HFFc6 (cell line): ENCODE measurements at places on chromosomes 5 and 9. TPM values are rescaled to one million over a fixed set of nuclear protein-coding genes. Genes with fewer than 3 reads are reported as not detected.

GRCh38 chr9:928363-929042, 48.0 kb upstream of the DMRT3 start:
- H3K27me3 ChIP-seq: peaks cover 3% of the 10 kb centered on the region
- no peak overlapping the region for H3K4me3 ChIP-seq
- no peak overlapping the region for H3K27ac ChIP-seq
- no peaks in the 10 kb centered on the region for H3K4me1 ChIP-seq
- DNase-seq: no peak
- H3K36me3 ChIP-seq: no peaks in the 10 kb centered on the region

DNA sequence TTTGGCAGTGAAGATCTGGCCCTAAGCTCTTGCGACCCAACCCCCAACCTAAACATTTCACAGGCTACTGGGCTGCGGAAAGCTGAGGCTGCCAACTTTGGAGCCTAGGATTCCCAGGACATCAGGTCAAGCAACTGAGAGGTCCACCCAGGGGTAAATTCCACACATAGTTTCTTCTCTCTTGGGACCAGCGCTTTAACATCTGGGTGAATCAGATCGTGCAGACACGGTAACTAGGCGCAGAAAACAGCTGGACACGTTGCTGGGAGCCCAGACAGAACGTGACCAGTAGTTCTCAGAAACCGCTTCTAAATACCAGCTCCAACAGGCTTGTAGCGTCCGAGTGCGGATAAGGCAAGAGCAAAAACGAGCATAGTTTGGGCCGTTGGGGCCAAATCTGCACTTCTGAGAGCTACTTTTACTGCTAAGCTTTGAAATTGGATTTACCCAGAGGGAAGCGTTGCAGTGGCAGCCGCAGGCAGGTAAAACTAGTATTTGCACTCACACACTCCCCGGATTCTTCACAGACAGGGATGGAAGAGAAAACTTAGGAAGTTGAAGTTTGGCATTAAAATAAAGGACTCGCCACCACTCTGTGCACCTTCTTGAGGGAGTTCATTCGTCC, 11.8 kb downstream of the ITGA1 start:
- H3K4me3 ChIP-seq: peak overlapping the region; percentile 99
- DNase-seq: peak; percentile 63
- peaks cover 2% of the 10 kb centered on the region for H3K27me3 ChIP-seq
- H3K36me3 ChIP-seq: peaks cover 39% of the 10 kb centered on the region

The PPP2CA gene
- 137 to 172 TPM (median 159 TPM) in 3 replicates for total RNA-seq

The SLC34A3 gene
- not detected in 3 replicates for total RNA-seq

The PCDHGB6 gene
- total RNA-seq: 0.80 and 1.1 TPM in 2 replicates

GRCh38 chr9:33435821-33436277, 11.5 kb downstream of the AQP3 start:
- no peak for DNase-seq
- peaks cover 16% of the 10 kb centered on the region; the same call in 1 of the 2 replicates for H3K4me1 ChIP-seq
- H3K27ac ChIP-seq: no peak overlapping the region
- H3K4me3 ChIP-seq: no peak overlapping the region
- peaks cover 22% of the 10 kb centered on the region for H3K27me3 ChIP-seq
- no peaks in the 10 kb centered on the region for H3K36me3 ChIP-seq

GRCh38 chr9:121670431-121670830, 19.0 kb downstream of the DAB2IP start:
- peaks cover 13% of the 10 kb centered on the region for H3K4me1 ChIP-seq
- no peak for DNase-seq
- no peak overlapping the region for H3K4me3 ChIP-seq
- no peak overlapping the region for H3K27ac ChIP-seq
- H3K27me3 ChIP-seq: peaks cover 9% of the 10 kb centered on the region

DNA sequence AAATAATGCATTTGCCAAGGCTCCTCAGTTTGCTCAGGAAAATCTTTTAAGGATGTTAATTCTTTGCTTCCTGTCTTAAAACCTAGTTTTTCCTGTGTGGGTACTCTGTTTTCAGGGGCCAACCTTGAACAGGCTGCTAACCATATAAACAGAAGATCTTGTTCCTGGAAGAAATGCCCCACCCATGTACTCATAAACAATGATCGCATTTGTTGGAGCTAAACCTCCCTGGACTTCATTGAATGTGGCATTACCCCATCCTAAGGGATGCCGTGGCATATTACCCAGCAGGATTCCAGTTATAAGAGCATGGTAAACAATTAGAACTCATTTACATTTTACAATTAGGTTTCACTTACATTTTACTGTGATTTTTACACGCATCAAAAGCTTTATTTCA, 436.0 kb downstream of the ZNF608 start:
- no peaks in the 10 kb centered on the region for H3K4me1 ChIP-seq
- no peak overlapping the region for H3K4me3 ChIP-seq
- no peaks in the 10 kb centered on the region; the same call in none of the 2 replicates for H3K27me3 ChIP-seq
- DNase-seq: no peak
- H3K36me3 ChIP-seq: no peaks in the 10 kb centered on the region
- H3K27ac ChIP-seq: no peak overlapping the region

The SEMA5A gene
- total RNA-seq: 64.1 to 72.7 TPM (median 67.6 TPM) in 3 replicates

- DNase-seq: no peak
- H3K4me3 ChIP-seq: no peak overlapping the region
- H3K36me3 ChIP-seq: peaks cover 10% of the 10 kb centered on the region
- no peaks in the 10 kb centered on the region; the same call in 1 of the 2 replicates for H3K27me3 ChIP-seq
Observed at GRCh38 chr5:167694325-167695147, 596.9 kb upstream of the WWC1 start.

GRCh38 chr5:90881626-90882150, 323.1 kb downstream of the ADGRV1 start:
- no peak overlapping the region for H3K27ac ChIP-seq
- no peak for DNase-seq
- no peaks in the 10 kb centered on the region; the same call in 1 of the 2 replicates for H3K27me3 ChIP-seq

DNA sequence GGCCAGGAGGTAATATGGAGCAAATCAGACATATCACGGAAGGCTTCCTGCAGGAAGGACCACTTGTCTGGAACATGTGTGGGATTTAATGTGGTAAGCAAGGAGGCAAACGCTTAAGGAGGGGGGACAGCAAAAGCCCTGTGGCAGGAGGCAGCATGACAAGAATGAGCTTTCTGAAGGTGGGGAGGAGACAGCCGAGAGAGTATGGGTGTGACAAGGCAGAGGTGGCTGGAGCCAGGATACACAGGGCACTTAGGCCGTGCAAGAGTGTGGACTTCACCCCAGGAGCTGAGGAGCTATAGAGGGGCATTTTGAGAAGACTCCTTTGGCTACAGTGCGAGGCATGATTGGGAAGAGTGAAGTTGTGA, 14.4 kb upstream of the S1PR3 start:
- no peak overlapping the region for H3K4me3 ChIP-seq
- no peak for DNase-seq
- H3K27ac ChIP-seq: no peak overlapping the region
- H3K27me3 ChIP-seq: peaks cover 2% of the 10 kb centered on the region; the same call in 1 of the 2 replicates

DNA sequence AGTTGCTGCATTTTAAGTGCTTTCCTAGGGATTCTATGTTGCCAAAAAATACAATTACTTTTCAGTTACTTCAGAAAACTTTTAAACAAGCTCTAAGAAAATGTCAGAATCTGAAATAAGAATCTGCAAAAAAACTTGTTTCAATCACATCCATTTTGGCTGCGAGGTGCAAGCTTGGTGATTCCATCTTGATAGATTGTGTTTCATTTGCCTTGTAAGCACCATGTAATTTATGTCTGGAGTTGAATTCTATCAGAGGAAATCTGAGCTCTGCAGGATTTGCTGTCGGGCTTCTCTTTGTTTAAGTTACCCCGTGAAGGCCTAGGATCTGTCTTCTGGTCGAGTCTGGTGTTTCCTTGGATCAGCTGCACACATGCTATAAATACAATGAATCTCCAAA, 40.4 kb upstream of the MAN2A1 start:
- no peak for DNase-seq
- H3K27me3 ChIP-seq: no peaks in the 10 kb centered on the region; the same call in 1 of the 2 replicates
- no peaks in the 10 kb centered on the region for H3K36me3 ChIP-seq
- no peak overlapping the region for H3K4me3 ChIP-seq
- no peaks in the 10 kb centered on the region for H3K4me1 ChIP-seq

- peak overlapping the region; percentile 76; the same call in 1 of the 2 replicates for H3K4me3 ChIP-seq
- no peak for DNase-seq
- no peak overlapping the region for H3K27ac ChIP-seq
- H3K36me3 ChIP-seq: peaks cover 45% of the 10 kb centered on the region
Observed at GRCh38 chr9:21969011-21969940, 24.9 kb downstream of the CDKN2A start.

GRCh38 chr9:133204335-133204992, 4.6 kb downstream of the OBP2B start:
- DNase-seq: no peak
- peaks cover 2% of the 10 kb centered on the region for H3K4me1 ChIP-seq
- H3K27ac ChIP-seq: no peak overlapping the region
- H3K27me3 ChIP-seq: peaks cover 42% of the 10 kb centered on the region
- H3K36me3 ChIP-seq: no peaks in the 10 kb centered on the region
- H3K4me3 ChIP-seq: no peak overlapping the region

DNA sequence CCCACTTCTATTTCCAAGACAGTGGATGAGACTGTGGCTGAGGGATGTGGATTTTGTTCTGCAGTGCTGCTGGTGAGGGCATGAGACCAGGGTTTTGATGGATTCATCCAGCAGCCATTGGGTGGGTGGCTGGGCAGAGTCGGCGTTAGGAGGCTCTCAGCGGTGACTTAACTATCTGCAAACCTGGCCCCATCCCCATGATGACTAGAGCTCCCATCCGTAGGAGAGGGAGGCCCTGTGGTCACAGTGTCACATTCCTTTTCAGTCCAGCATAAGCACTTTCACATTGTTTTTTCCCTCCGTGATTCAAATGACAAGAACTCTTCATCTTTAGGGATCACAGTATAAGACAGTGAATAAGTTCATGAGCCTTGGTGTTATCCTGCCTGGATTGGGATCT, 60.4 kb upstream of the SPRY4 start:
- peaks cover 58% of the 10 kb centered on the region for H3K4me1 ChIP-seq
- peak overlapping the region; percentile 32; the same call in 1 of the 2 replicates for H3K4me3 ChIP-seq
- H3K27ac ChIP-seq: peak overlapping the region; percentile 87

DNA sequence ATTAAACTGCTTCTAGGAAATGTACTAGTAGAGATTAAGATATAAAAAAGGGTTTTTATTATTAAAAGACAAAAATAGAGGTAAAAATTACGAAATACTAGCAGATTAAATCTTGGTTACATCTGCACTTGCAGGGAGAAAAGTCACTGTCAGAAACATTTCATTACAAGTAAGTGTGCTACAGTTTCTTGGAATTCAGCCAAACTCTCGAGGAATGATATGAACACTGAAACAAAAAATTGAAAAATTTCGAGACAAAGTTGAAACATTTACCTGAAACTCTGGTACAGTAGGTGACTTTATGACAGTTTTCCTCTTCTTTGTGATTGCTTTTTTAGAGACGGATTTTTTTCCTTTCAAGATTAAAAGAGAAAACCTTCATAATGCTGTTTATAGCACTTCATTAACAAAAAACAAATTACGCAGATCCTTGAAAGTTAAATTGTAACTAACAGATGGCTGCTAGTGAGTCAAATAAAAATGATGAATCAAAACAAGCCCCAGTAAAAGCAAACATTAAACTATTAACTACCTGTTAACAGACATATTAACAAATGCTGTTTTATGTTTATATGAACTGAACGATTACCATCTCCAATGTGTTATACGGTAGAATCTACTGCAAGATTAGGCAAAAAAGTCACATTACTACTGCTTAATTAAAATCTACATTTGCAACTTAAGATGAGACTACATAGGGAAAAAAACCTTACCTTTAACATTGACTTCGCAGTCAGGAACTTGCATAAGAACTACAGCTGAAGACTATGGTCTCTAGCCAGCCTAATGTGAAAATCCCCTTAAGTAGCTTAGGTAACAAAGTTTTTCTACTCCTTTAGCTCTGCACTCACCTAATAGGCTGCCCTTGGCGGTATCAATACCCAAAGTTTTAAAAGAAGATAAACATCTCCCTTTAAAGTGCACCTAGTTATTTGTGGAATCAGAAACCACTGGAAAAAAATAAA, 61.4 kb downstream of the RANBP6 start:
- peaks cover 27% of the 10 kb centered on the region for H3K4me1 ChIP-seq
- no peak overlapping the region for H3K4me3 ChIP-seq
- H3K27ac ChIP-seq: no peak overlapping the region
- DNase-seq: no peak
- no peaks in the 10 kb centered on the region for H3K36me3 ChIP-seq

GRCh38 chr9:99782962-99783718, 38.5 kb upstream of the NR4A3 start:
- no peaks in the 10 kb centered on the region for H3K36me3 ChIP-seq
- H3K4me1 ChIP-seq: peaks cover 15% of the 10 kb centered on the region
- no peak overlapping the region for H3K4me3 ChIP-seq
- no peak for DNase-seq
- no peak overlapping the region for H3K27ac ChIP-seq

GRCh38 chr5:93793159-93793781, 51.9 kb upstream of the POU5F2 start:
- H3K4me3 ChIP-seq: no peak overlapping the region
- H3K36me3 ChIP-seq: no peaks in the 10 kb centered on the region; the same call in 1 of the 2 replicates
- DNase-seq: no peak
- peaks cover 33% of the 10 kb centered on the region for H3K4me1 ChIP-seq

GRCh38 chr9:77729177-77729576, 81.1 kb upstream of the GNA14 start:
- H3K4me1 ChIP-seq: peaks cover 21% of the 10 kb centered on the region
- H3K27me3 ChIP-seq: no peaks in the 10 kb centered on the region; the same call in 1 of the 2 replicates
- no peak overlapping the region for H3K27ac ChIP-seq
- peaks cover 31% of the 10 kb centered on the region for H3K36me3 ChIP-seq

DNA sequence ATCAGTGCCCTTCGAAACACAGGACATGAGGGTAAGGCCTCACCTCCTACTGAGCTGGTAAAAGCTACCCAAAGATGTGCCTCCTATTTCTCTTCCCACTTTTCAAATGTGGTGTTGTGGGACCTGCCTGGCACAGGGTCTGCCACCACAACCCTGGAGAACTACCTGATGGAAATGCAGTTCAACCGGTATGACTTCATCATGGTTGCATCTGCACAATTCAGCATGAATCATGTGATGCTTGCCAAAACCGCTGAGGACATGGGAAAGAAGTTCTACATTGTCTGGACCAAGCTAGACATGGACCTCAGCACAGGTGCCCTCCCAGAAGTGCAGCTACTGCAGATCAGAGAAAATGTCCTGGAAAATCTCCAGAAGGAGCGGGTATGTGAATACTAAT, 1.9 kb downstream of the IRGM start:
- peaks cover 34% of the 10 kb centered on the region for H3K27me3 ChIP-seq
- no peaks in the 10 kb centered on the region for H3K36me3 ChIP-seq
- DNase-seq: peak; percentile 4
- peaks cover 14% of the 10 kb centered on the region for H3K4me1 ChIP-seq
- H3K4me3 ChIP-seq: no peak overlapping the region
- H3K27ac ChIP-seq: no peak overlapping the region

The FIBCD1 gene
- 1.5 and 7.6 TPM in 2 replicates for total RNA-seq

GRCh38 chr5:163503106-163504078, 2.0 kb upstream of the MAT2B start:
- peak; percentile 89 for DNase-seq
- H3K4me3 ChIP-seq: peak overlapping the region; percentile 99
- H3K36me3 ChIP-seq: no peaks in the 10 kb centered on the region
- no peaks in the 10 kb centered on the region; the same call in 1 of the 2 replicates for H3K27me3 ChIP-seq
- peaks cover 57% of the 10 kb centered on the region for H3K4me1 ChIP-seq
